DMS79 (cell line): ENCODE measurements at places on chromosomes 7 and 10.

DNA sequence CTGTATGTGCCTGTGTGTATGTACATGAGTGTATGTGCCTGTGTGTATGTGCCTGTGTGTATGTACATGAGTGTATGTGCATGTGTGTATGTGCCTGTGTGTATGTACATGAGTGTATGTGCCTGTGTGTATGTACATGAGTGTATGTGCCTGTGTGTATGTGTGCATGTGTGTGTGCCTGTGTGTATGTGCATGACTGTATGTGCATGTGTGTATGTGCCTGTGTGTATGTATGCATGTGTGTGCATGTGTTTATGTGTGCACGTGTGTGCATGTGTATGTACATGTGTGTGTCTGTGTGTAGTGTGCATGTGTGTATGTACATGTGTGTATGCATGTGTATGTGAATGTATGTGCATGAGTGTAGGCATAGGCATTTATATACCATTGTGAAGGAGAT is 274.8 kb downstream of the ADARB2 start:
- DNase-seq, result no peak

DNA sequence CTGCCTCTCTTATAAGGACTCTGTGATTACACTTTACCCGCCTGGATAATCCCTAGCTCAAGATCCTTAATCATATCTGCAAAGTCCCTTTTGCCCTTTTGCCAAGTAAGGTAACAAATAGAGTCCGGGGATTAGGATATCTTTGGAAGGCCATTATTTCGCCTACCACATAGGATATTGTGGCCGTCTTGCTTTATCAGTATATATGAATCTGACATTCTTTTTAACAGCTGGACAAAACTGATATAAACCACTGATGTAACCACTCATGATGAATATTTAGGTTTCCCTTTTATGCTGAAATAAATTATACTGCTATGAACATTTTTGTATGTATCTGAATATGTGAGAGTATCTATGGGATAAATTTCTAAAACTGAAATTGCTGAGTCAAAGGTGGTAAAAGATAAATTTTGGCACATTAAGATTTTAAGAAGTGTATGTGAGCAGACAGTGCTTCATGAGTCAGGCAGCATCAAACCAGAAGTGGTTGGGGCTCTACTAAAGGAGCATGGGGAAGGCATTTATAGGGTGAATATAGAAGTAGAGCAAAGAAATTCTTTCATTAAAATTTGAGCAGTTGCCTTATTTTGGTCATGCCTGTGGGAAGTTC is 44.7 kb downstream of the AVL9 start:
- no peak for DNase-seq

DNA sequence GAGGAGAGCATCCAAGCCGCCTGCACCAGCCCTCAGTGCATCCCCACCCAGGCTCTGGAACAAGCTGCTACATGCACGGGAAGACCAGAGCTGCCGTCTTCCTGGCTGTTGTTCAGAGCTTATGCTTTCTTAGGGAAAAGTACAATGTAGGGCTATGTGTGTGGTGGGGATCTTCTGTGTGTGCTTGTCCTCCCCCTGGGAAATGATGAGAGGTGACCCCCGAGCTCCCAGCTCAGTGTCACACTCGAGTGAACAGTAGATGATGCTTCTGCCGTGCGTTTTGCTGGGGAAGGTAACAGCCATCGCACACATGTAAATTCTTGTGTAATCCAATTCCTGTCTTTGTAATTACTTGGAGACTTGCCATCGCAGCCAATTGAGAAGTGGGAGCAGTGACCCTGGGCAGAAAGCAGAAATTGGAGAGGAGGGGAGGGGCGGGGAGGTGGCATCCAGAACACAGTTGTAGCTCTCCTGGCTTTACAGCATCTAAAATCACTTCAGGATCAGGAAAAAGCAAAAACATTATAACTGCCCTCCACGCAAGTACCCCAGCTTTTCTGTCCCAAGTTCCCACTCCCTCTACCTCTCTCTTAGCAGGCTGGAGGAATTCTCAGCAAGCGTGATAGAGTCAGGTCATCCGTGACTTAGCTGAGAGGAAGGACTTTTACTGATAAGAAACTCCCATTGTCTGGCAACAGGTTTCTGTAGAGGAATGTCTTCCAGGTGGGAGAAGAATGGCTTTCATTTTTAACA is 149.6 kb downstream of the TCF7L2 start:
- peak; percentile 63 for DNase-seq

DNA sequence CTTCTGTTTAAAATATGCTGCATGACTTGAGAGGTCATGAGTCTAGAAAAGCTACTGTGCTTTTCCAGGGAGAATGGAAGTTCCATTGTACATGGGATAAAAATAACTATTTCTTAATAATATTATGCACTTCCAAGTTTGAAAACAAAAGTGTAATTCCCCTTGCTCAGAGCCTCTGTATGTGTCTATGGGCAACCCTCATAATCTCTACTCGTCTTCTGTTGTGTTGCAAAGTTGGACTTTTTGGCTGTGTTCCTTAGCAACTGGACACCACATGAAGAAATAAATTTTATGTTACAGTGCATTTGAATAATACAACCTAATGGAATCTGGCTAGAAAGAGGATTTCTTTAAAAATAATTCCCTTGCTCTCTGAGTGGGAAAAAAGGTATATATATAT is 242.6 kb downstream of the TWIST1 start:
- DNase-seq, result no peak

DNA sequence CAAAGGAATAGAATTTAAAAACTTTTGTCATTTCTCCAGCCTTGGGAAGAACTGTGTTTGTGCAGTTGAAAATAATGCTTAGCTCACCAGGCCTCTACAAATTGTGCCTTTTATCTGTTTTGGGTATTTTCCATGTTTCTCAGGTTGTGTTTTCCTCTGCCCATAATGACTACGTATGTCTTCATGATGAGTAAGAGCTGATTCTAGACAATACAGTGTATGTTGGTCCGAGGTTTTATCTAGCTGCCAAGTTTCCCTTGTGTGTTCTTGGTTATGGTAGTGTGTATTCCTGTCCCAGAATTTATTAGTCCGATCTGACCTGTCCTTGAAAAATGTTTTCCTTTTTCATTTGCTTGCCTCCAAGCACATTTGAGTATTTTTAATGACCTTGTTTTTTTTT is 83.7 kb upstream of the GLCCI1 start:
- DNase-seq, result no peak

DNA sequence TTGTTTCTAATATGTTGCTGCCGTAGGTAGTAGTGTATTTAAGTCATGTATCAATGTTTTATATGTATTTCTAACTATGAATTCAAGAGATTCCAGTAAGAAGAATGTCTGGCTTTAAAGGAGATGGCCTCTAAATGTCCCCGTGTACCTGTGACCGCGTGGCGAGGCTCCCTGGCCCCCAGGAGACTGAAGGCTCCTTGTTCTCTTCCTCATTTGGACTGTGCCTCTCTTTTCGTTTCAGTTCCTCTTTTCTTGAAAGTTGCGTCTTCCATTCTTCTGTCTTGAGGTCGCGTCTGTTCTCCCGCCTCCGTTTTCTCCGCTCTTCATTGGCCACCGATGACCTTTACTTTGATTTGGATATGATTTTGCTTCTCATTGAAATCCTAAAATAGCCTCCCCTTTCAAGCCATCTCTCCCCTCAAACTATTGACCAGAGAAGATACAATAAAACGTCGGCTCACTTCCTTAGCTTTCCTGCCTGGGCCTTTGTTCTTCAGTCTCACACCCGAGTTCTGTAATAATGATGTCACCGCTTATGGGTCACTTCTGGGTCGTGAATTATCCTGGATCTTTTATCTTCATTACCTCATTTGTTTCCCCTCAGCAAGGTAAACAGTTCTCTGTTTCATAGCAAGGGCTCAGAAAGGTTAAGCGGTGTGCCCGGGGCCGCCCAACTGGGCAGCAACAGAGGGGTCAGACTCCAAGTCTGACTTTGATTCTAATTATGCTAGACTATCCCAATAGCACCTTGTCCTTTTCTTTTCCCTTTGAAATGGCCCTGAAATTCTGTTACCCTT is 28.7 kb downstream of the WIPI2 start:
- DNase-seq, result peak; percentile 59

DNA sequence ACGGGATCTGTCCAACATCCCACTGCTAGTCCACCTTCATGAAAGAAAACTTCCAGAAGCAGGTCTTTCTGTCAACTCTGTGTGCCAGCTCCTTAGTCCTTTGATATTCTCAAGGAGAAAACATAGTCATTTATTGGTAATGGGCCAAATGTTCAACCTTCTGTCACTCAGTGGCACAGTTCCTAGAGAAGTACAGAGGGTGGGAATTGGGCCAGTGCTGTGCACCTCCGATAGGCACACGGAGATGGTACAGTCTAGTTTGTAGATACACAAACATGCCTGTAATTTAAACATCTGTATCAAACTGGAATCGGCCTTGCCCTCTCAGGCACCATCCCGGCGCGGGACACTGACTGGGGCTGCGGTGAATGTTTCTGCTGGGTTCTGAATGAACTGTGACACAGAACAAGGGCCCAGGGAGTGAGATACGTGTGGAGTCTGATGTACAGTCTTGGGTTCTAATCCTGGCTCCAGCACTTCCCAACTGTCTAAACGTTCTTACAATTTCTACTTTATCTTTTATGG is 213.9 kb upstream of the SHH start:
- no peak for DNase-seq

GRCh38 chr7:45970454-45970853 is 49.4 kb upstream of the IGFBP3 start:
- no peak for DNase-seq

- no peak for DNase-seq
These were observed 80.6 kb downstream of the ARHGAP21 start for GRCh38 chr10:24642921-24643678.

- DNase-seq, result no peak
These were observed 24.9 kb upstream of the NPS start for GRCh38 chr10:127524229-127524628.

DNA sequence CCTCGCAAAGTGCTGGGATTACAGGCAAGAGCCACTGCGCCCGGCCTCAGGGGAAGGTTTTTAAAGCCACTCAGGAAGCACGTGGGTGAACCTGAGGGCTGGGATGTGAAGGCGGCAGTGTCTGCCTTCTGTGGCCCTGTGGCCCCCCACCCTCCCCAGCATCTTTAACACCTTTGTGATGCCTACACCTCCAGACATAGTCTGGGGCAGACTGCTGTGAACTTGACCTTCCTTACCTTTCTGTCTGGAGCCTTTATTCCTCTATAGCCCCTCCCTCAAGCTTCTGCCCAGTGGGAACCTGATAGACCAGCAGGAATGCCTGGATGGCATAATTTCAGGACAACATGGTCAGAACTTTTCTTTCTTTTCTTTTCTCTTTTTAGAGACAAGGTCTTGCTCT is 550.2 kb downstream of the GALNT17 start:
- DNase-seq, result no peak

DNA sequence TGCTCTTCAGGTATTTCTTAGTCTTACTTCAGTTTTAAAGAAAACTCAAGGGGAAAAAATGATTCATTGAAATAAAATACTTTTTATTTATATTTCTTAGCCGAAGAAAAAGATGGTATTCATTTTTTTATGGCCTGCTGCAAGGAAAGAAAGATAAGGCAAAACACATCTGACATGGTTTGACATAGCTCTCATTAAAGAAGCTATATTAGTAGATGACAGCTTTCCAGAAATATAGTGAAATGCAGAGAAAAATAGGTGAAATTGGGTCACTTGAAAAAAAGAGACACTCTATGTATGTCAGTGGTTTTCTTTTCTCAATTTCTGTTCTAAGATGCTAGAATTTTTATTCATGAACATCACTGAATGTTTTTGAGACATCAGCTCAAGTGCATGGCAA is 438.3 kb downstream of the PLXDC2 start:
- no peak for DNase-seq

DNA sequence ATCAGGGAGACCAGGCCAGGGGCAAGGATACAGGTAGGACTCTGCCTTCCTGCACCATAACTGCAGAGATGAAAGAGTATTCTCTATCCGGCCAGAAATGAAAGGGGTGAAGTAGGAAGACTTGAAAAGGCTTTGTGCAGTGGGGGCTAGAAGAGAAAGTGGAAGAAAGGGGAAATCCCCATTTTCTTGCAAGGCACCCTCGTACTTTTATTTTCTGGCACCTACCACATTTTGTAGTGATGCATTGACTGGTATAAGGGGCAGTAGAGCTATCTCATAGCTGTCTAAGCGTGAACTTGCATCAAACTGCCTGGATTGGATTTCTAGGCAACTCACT is 752 bp upstream of the CAMK2G start:
- DNase-seq, result no peak

- no peak for DNase-seq
These were observed 57.4 kb downstream of the CHST15 start for GRCh38 chr10:124035928-124036558.

DNA sequence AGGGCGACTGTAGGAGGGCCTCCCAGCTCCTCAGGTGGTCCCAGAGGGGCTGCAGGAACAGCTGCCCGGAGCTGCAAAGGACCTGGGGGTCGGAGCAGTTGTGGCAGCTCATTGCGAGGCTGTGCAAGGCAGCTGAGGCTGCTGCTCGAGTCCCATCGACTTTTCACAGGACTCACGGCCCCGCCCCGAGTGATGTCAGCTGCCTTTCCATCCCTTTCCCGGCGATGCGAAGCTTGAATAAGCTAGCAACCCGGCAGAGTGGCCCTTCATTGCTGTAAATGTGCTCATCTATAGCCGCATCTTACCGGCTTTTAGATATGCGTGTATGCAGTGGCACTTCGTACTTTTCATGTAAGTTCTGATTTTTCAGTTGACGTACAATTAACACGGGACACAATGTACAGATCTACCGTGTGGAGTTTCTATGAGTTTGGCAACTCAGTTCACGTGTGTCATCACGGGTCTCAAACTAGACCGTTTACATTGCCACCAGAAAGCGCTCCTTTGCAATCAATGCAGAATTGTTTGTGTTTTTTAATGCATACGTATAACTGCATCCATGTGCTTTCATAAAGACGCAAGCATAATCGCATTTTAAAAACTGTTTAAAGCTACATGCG is at the start of gene CH25H:
CH25H (minus strand) TSS at position 137 of the 620 bp plus-strand sequence; CDS start at position 112, 25 bp downstream.
- DNase-seq, result no peak

DNA sequence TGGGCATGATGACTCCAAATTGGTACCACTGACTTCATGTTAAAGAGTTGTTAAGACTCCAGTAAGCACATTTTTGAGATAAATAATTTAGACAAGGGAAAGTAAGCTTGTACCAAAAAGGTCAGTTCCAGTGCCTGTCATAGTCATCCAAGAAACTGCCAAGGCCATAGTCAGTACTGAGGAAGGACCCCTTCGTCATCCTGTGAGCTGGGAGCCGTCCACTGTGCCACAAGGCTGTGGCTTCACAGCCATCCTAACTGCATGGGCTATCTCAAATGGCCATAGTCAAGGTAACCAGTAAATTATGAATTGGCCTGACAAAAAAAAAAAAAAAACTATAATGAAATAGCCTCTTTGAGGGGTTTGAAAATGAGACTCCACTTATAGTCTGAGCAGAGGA is 207.2 kb downstream of the C7orf25 start:
- no peak for DNase-seq

GRCh38 chr7:72278550-72278949 is 133.6 kb downstream of the CALN1 start:
- DNase-seq, result no peak

DNA sequence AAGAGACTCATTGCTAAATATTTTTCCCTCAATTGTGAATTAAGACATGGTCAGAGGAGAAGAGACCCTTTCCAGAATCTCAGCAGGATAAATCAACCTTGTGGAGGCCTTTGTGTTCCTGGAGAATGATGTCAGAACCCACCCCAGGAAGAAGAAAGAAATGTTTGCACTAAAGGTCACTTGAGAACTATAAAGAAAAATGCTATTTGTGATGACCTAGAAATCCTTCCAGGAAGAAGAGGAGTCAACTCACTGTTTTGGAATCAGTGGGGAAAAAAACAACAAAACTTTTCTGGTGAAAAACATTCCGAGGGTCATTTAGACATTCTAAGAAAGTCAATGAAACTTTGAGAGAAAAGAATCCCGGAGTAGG is 129.1 kb upstream of the ANKRD1 start:
- no peak for DNase-seq

- DNase-seq, result no peak
These were observed 9.1 kb downstream of the WDR86 start for GRCh38 chr7:151400626-151401315.
